ENCODE measurements at places on chromosomes 1 and 21.

GRCh38 chr1:209627027-209627731, 25.0 kb downstream of the LAMB3 start:
- no peak for DNase-seq

DNA sequence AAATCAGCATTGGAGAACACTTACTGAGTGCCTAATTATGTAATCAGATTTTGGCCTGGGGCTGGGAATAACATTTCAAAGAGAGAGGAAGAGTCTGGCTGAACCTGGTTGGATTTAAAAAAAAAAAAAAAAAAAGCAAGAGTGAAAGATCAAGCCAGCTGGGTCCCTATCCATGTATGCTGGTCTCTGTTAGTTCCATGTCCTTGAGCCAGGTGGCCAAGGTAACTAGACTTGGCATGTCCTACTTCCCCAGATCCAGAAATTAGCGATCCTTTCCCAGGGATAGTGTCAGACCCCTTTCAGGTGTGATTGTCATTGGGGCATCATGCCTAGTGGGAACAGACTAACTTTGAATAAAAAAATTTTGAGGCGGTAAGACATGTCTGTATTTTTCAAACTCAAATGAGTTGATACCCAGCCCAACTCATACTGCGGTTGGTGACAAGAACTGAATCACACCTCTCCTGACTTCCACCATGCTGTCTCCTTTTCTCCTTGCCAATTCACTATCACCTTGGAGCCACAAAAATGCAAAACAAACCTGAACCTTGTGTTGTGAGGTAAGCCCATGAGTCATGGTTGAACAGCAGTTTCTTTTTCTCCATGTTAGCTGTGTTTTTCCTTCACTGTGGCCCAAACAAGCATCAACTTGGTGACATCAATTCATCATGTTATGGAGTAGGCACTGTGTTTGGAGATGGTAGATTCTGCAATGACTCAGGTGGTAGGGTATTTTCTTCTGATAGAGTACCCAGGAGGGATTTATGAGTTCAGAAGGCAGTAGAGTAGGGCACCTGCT, 24.5 kb upstream of the PPP2R5A start:
- DNase-seq = peak; percentile 71

GRCh38 chr1:12336413-12336812, 106.6 kb downstream of the VPS13D start:
- no peak for DNase-seq

DNA sequence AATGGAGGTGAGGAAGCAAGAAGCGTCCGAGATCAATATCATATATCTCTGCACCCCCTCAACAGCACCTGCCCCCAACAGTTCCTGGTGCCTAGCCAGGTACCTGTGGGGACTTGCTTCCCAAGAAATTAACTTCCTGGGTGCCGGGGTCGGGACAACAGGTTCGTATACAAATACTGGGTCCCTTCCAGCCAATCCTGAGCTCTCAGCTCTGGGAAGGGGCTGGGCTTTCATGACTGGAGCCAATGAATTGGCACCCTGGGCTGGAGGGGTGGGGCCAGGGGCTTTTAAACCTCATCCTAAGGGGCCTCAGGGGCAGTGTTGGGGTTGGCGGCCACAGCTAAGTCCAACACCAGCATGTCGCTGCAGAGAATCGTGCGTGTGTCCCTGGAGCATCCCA, at the start of gene PADI3:
Gene PADI3, plus strand, starts transcription at position 318 of the 400 bp plus-strand sequence. Its CDS starts 40 bp downstream, at position 358.
- no peak for DNase-seq

GRCh38 chr1:20487236-20487590, 1.2 kb upstream of the CAMK2N1 start:
- DNase-seq = no peak

DNA sequence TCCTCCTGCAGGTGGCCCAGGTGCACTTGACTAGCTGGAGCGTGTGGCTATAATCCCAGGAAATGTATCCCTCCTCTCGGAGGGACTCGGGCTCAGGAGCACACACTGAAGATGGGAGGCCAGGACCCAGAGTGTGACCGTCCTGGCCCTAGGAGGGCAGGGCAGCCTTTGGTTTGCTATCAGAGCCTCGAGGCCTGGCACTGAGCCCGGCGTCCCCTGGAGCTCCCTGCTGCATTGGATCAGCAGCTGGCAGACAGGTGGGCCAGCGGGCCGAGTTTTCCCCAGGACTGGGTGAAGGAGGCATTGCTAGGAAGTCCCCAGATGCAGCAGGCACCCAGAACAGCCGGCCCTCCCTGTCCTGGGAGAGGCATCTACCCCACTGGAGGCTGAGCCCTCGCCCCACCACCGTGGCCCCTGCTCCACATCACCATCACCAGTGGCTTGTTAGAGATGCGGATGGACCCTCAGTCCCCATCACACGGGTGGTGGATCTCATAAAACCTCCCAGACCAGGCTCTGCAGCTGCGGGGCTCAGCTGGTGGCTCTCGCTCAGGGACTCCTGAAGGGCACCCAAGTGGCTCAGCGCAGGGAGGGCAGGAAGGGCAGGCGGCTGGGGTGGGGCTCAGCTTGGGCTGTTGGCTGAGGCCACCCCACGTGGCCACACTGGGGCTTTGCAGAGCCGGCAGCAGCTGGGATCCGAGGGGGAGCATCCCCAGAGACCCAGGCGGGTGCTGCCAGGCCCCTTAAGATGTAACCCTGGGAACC, 32.7 kb upstream of the POFUT2 start:
- DNase-seq = no peak

GRCh38 chr1:192516776-192517297, 58.7 kb upstream of the RGS1 start:
- peak; percentile 71 for DNase-seq

DNA sequence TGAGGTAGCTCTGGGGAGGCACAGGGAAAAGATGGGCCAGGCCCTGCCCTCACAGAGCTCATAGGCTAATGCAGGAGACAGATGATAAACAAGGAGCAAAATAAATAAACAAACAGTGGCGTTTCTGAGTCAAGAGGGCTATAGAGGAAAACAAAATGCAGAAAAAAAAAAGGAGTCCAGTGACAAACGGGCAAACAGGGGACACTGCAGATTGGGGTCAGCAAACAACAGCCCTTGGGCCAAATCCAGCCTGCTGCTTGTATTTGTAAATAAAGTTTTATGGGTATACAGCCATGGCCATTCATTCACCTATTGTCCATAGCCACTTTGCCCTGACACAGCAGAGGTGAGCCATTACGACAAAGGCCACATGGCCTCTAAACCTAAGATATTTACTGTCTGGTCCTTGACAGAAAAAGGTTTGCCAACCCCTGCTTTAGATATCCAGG, 19.1 kb upstream of the PINK1 start:
- DNase-seq = no peak

- DNase-seq = no peak
Measured at GRCh38 chr1:207999274-207999915, 88.5 kb upstream of the CD34 start.

- DNase-seq = no peak
Measured at GRCh38 chr1:39328095-39328494, 123.6 kb downstream of the MACF1 start.

DNA sequence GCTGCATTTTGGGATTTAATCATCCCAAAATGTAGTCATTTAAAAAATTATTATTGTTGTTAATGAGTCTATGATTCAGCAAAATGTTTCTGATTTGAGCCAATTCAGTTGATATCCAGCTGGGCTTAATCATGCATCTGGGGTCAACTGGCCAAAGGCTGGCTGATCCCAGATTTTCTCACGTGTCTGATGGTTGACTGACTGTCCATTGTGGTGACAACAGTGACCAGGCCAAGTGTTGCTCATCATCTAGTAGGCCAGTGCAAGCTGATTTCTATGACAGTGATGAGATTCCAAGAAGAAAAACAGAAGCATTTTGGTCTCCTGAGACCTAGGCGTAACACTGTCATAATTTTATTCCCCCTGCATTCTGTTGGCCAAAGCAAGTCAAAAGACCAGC, 80.1 kb upstream of the ZC3H11B start:
- DNase-seq = peak; percentile 39

DNA sequence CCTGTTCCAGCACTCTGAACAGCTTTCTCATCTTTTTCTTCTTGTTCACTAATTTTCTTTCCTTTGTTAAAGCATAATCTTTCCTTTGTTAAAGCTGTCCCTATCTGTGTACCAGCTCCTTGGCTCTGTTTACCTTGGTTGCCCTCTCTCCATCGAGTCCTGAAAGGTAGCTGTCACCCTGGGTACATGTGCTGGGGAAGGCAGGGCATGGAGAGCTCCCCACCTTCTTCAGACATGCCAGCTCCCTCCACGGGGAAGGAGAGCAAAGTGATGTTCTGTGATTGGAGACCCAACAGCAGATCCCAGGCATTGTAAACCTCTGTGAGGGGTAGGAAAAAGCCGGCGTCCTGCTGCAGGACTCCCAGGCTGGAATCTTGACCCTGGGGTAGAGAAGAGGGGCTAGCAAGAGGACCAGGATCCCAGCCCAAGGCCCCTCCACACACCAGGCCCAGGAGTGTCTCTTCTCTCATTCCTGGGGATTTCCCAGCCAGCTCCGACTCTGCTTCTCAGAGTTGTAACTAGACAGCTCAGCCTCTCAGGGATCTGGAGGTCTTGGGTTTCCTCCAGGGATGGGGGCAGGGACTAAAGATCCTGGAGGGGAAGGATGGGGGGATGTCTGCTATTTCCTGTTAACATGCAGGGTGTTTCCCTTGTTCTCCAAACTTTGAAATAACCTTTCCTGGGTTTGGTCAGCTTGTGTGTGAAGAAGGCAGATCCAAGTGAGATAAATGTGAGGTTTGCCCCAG, 34.4 kb downstream of the TMCC2 start:
- DNase-seq = peak; percentile 47

- no peak for DNase-seq
Measured at GRCh38 chr1:7474786-7475502, 296.2 kb upstream of the VAMP3 start.

DNA sequence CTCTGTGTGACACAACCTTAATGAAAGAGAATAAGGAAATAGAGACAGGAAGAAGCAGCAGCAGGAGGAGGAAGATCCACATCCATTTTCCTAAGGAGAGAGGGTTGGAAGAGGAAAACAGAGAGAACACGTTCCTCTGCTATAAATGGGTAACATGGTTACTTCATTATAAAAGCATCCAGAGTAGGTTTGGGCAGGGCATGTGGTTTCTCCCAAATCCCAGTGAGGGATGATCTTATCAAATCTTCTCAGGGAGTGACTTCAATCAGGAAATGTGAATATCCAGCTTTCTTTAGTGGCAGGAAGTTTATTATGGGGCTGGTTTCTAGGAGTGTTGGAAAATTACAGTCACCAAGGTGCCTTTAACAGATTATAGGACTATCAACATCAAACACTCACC, 11.1 kb downstream of the CYP2J2 start:
- no peak for DNase-seq

DNA sequence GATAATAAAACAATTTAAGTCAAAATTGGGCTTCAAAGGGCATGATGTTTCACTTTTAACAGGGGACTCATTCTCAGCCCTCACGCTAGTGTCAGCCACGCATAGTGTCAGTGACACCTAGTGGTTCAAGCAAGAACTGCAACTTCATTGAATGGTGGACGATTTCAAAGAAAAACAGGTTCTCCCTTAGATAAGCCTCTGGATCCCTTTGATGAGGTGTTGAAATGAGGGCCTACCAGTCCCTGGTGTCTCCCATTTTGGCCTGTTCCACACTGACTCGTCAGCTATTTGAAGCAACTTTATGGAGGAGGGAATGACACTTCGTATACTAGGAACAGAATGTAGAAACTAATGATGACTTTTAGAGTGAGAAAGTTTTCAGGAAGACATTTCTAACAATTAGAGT, 56.2 kb downstream of the FCRL5 start:
- peak; percentile 13 for DNase-seq

DNA sequence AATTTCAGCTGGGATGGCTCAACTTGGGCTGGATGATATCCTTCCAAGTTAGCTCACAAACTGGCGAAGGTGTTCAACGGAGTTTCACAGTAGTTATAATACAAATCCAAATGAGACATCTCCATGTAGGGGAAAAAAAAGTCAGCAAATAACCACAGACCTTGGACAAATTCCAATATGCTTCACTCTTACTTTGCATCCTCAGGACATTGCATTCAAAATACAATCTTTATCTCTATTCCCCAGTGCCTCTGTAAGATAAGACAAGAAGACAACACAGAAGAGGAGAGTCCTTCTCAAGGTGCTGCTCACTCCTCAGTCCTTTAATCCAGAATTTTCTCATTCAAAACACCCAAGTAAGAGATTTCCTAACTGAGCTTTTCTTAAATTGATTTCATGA, 1797.7 kb downstream of the MRPL39 start:
- no peak for DNase-seq

- DNase-seq = no peak
Measured at GRCh38 chr1:21277180-21277579, 13.1 kb downstream of the ECE1 start.

- no peak for DNase-seq
Measured at GRCh38 chr1:10677491-10678391, 118.7 kb downstream of the CASZ1 start.

GRCh38 chr1:88549536-88549935, 134.5 kb upstream of the PKN2 start:
- no peak for DNase-seq

DNA sequence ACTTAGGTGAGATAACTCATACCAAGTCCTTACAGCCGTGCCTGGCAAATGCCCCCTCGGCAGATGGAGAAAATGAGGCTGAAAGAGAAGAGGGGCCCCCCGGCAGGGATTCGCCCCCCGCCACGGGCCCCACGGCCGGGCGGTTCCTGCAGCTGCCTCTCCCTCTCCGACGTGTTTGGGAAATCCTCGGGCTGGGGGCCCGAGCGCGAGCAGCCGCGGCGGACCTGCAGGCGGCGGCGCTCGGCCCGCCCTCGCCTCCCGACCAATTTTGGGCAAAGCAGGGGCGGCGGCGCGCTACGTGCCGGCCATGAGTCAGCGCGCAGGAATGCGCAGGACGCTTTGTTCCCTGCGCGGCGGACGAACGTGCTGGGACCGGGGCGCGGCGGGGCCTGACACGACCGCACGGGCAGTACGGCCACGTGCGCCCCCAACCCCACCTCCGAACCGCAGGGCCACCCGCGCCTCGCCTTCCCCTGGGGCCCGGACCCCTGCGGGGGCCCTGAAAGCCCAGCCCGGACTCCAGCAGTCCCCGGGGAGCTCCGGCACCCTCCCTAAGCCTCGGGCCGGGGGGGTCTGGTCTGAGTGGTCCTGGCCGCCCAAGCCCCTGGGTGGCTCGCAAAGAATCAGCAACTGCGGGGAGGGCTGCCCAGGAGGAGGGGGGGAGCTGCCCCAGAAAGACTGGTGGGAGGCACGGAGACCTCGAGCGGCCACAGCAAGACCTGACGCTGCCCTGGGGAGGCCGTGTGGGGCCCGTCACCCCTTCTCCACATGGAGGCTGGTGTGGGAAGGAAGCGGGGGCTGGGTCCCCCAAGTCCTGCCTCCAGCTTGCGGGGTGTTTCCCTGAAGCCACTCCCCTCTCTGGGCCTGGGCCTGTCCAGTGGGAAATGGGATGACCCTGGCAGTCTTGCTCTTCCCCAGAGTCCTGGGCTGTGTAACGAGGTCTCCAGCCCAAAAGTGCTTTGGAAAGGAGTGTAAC, 11.9 kb upstream of the EDN2 start:
- DNase-seq = peak; percentile 71

- no peak for DNase-seq
Measured at GRCh38 chr1:164356511-164356910, 202.5 kb upstream of the PBX1 start.

- no peak for DNase-seq
Measured at GRCh38 chr1:81571946-81572345, 228.8 kb upstream of the ADGRL2 start.

Data from RCC 7860 (cell line).